Activated naive CD8-positive, alpha-beta T cell treated with anti-CD3 and anti-CD28 coated beads, Interleukin-2, amount 10 ng/mL, durations not matched to agents 7 days and 5 days (primary cell): ENCODE measurements at places on chromosomes 16 and 17. TPM values are rescaled to one million over a fixed set of nuclear protein-coding genes. Genes with fewer than 3 reads are reported as not detected.

The GFAP gene
- not detected for total RNA-seq

The RASL10B gene
- total RNA-seq, result 0.09 TPM

The HBZ gene
- total RNA-seq, result not detected

The PRCD gene
- 1.1 TPM for total RNA-seq

DNA sequence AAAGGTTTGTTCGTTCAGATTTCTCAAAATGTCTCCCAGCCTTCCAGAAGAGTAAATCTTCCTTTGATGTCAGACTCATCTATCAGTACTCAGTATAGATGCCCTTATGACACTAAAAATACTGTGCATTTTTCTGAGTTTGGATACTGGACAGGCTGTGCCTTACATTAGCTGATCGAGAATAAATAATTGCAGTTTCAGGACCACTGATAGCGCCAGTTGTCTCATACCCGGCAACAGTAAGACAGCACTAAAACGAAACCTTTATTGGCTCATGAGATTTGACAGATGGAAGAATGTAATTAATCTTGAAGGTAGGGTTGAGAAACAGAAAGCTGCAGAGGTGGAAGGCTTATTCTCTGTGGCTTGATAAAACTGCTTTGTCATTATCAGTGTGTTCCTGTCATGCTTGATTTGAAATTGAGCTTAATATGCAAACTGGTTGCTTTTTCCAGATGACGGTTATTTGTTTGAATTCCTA, 1.2 kb downstream of the ATP6V0A1 start:
- DNase-seq, result no peak

- no peak for DNase-seq
Observed at GRCh38 chr17:39737760-39738567, at the start of gene GRB7. TSS of gene GRB7 (plus strand) at chr17:39737938. CDS start at chr17:39742302, 4,364 bp downstream.

DNA sequence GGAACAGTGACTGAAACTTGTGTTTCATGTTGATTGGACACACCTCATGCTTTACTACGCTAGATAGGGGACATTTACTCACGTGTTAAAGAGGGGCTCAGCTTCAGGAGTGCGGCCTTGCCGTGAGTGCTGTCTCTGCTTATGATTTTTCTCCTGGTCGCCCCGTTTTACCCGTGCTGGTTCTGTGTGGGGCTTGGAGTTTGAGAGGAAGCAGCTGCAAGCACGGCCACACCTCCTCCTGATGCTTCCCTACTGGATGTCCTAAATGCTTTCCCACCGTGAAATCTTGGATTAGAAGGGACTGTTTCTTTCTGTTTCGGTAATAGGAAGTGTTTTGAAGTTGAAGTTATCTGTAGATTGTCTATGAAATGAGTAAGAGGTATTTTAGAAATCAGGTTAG, 54.0 kb upstream of the ZNF750 start:
- DNase-seq, result no peak

DNA sequence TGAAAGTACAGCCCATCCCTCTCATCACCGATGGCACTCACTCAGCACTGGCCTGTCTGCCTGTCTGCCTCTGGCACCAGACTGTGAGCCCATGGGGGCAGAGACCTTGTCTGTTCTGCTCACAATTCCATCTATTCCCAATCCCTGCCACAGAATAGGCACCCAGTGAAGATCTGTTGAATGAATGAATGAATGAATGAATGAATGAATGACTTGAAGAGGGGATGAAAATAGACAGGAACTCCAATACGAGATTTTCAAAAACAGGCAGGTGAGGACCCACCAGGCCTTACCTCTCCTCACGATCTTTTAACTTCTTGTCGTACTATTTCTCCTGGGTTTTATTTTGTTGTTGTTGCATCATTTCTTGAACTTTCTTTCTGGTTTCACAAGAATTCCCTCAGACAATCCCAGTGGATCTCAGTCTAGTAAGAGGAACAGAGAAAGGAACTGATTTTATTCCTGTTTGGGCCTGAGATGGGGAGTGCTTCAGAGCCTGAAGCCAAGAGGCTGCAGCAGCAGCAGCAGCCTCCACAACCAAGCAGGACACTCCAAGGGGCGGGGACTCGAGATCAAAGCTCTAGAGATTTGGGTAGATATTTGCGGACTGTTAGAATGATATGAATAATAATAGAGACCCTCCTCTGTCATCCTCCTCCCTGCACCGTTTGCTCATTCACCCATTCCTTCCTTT, 17.7 kb downstream of the KRT9 start:
- no peak for DNase-seq

- no peak for DNase-seq
Observed at GRCh38 chr17:39740357-39741111, 2.8 kb downstream of the GRB7 start.

DNA sequence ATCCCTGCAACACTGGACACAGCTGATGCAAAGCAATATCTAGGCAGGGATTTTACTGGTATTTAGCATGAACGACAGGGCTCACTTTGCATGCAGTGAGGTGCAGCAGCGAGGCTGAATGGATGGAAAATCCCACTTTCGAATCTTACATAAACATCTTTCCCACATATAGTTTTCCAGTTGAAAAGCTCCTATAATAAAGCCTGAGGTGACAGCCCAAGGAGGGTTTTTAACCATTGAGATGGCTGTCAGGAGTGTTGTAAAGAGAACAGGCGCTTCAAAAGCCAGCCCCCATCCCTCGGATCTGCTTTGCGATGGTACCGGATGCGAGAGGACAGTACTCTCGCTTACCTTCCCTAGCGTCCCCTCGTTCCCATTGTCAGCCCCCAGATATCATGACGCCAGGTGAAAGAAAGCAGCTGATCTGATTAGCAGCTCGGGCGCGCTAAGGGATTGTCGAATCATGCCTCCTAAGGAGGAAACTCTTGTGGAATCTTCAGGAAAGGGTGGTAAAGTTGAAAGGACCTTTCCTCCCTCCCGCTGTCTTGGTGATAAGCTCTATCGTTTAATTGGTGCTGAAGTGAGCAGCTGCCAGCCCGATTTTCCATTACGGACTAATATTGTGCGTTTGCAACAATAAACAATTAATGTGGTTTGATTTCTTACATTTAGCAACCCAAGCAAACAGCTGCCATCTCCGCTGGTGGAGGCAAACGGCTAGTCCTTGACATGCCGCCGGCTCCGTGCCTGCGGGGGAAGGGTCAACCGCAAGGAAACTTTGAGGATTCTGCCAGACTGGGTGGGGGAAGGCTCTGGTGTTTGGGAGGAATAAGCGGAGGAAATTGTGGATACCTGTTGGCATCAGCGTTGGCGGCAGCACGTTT, 1.8 kb downstream of the CDH8 start:
- DNase-seq, result no peak

- DNase-seq, result peak; percentile 66
Observed at GRCh38 chr16:72876221-72876620, 171.7 kb downstream of the ZFHX3 start.

GRCh38 chr17:9006175-9006767, 15.0 kb upstream of the NTN1 start:
- no peak for DNase-seq

- no peak for DNase-seq
Observed at GRCh38 chr17:19750835-19751234, 2.7 kb upstream of the ALDH3A1 start.

GRCh38 chr17:59397316-59398073, 66.0 kb downstream of the YPEL2 start:
- DNase-seq, result no peak

DNA sequence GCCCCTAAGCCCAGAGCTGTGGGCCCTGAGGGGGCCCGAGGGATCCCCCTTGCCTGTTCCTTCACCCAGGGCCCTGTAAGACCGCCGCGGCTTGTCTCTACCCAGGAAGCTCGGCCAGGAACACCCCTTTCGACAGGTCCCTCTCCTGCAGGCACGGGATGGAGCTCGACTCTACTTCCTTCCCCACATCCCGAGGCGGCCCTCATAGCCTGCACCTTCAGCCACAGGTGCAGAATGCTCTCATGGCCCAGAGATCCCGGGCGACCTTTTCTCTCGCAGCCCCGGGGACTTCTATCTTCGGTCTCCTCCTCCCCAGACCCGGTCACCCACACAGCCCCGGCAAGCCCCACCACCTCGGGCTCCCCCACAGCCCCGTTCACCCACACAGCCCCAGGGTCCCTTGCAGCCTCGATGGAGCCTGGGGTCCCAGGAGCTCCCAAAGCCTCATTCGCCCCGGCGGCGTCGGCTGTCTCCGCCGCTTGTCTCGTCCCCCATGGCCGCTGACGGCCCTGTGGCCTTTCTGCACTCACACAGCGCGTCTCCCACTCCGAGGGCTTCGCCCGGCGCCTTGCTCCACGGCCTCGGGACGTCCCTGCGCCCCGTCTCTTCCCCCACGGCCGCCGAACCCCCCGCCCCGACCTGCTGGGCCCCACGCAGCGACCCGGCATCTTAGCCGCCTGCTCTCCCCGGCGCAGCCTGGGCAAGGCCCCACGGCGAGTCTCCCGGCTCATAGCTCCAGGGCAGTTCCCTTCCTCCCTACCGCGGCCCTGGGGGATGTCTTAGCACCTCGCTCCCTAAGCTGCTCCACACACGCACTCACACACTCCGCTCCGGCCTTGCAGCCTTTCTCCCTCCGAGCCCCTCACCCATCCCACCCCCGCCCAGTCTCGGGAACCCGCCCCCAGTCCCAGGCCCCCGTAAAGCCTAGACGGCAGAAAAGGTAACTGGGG, 650 bp downstream of the KIAA0753 start:
- DNase-seq, result peak; percentile 71

DNA sequence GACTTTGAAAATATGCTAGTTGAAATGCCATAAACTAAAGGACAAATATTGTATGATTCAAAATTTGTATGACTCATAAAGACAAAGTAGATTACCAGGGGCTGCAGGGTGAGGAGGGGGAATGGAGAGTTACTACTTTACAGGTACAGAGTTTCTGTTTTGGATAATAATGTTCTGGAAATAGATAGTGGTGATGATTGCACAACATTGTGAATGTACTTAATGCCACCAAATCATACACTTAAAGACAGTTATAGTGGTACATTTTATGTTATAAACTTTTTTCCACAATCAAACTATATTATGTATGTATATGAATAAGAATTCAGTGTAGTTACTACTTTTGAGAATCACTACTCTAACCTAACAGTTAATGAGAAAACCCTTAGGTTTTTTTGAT, 368.1 kb downstream of the ZFHX3 start:
- DNase-seq, result no peak

- DNase-seq, result no peak
Observed at GRCh38 chr17:2706911-2707510, 4.6 kb downstream of the CLUH start.

GRCh38 chr16:28063591-28064061, at the start of gene GSG1L:
TSS of gene GSG1L (minus strand) at chr16:28063714. CDS start at chr16:28063424, 290 bp downstream.
- peak; percentile 55 for DNase-seq

DNA sequence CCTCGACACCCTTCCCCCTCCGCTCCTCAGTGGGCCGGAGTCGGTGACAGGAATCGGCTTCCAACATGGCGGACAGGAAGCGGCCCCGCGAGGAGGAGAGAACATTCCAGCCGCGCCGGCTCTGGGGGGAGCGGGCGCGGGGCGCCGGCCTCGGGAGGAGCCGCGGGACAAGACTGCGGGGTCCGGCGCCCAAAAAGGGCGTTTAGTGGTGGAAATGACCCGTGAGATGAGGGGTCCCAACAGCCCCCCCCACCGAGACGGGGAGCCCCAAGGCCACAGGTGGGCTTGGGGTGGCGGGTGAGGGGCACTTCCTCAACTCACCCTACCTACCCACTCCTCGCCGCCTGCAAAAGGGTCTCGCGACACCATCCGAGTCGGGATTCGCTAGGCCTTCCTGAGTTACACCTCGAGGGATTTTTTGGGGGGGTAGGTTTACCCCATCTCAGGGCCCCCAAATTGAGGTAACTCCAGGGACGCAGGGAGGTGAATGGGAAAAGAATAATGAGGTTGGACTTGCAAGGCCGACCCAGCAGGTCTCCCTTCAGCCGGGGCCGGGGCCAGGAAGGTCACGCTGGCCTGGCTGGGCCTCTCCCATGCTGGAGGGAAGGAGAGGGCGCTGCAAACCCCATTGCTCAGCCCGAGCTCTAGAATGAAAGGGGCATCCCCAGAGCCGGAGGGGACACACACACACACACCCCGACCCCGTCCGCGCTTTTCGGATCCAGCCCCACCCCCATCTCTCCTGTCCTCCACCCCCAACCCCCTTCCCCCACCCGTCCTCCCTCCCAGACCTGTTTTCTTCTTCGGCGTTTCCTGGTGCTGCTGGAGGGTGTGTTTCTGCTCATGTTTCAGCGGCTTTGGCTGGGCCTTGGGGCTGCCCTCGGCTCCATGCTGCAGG, 707 bp downstream of the NUFIP2 start:
- peak; percentile 69 for DNase-seq

DNA sequence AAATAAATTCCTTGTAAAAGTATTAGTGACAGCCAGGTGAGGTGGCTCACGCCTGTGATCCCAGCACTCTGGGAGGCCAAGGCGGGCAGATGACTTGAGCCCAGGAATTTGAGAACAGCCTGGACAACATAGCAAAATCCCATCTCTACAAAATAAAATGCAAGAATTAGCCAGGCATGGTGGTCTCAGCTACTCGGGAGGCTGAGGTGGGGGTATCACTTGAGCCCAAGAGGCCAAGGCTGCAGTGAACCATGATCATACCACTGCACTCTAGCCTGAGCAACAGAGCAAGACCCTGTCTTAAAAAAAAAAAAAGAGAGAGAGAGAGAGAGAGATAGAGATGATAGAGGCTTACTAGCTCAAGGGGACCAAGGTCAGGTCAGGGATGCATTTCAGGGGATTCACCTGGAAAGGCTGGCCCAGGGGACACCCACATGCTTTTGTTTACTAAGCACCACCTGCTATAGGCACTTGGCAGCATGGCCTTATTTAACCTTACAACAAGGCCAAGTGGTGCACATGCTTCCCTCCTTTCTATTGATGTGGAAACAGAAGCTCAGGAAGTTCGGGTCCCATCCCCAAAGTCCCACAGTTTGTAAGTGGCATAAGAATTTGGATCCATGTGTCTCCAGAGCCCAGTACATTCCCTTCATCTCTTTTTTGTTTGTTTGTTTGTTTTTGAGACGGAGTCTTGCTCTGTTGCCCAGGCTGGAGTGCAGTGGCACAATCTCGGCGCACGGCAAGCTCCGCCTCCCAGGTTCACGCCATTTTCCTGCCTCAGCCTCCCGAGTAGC, 12.4 kb upstream of the SRCIN1 start:
- DNase-seq, result no peak

- DNase-seq, result no peak
Observed at GRCh38 chr16:84836234-84836647, 16.5 kb downstream of the CRISPLD2 start.

GRCh38 chr16:75462806-75463205, 1.7 kb downstream of the TMEM170A start:
- no peak for DNase-seq

DNA sequence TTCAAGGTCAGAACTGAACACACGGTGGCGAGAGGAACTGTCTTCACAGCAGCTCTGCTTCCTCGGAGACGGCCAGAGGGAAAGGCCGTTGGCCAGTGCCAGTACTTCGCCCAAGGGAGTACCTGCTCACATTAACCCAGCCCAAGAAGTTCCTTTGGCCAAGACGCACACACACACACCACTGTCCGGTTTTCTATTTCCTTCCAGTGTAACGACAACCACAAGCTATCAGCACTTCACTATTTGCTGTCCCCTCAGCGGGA, 744 bp upstream of the GGNBP2 start:
- no peak for DNase-seq

GRCh38 chr17:50062293-50063243, 6.7 kb downstream of the ITGA3 start:
- DNase-seq, result no peak
